ENCODE measurements at places on chromosomes 1 and 21.

GRCh38 chr1:92481599-92481925 is 5.2 kb downstream of the GFI1 start:
- no peak for DNase-seq

- DNase-seq, result no peak
Measured at GRCh38 chr1:1535201-1536018, 5.0 kb downstream of the TMEM240 start.

DNA sequence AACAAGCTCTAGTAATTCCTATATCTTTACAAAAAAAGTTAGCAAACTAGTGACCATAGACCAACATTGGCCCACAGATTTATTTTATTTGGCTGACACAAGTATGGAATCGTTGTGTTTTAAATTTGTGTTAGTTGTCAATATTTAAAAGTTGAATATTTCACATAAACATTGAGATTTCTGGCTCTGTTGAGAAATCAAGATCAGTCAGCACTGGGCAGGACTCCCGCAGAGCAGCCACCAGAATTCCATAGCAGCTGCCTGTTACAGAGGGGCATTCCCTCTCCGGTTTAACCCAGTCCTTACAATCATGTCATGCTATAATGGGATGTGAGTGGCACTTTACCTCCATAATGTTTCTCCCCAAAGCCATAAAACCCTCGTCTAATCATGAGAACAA is 79.2 kb upstream of the NRIP1 start:
- DNase-seq, result no peak

DNA sequence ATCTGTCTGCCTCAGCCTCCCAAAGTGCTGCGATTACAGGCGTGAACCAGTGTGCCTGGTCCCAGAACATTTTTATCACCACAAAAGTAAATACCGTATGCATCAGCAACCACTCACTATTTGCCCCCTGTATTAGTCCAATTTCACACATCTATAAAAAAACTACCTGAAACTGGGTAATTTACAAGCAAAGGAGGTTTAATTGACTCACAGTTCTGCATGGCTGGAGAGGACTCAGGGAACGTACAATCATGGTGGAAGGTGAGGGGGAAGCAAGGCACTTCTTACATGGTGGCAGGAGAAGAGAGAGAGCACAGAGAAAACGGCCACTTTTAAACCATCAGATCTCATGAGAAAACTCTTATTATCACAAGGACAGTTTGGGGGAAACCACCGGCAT is 25.6 kb upstream of the CTH start:
- no peak for DNase-seq

Data from DMS153 (cell line).